Stimulated activated CD8-positive, alpha-beta memory T cell treated with anti-CD3 and anti-CD28 coated beads, Interleukin-4, amount 100 ng/mL, for 1 hour (primary cell): ENCODE measurements at places on chromosomes 5 and 9.

DNA sequence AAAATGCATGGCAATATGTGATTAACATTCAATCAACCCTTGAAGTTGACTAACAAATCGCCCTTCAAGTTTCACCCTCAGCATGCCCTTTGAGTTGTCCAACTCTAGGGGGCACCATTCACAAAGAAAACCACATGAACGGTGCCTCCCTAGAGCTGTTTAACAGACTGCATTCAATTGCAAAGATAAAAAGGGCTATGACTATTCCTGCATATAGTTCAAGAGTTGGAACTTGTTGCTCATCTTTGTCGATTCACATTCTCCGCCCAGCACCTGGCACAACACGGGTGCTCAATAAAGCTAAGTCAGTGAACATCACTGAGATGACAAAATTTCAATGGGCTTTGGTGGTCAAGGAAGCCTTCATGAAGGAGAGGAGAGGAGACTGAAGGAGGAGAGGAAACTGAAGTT lies 69.6 kb upstream of the SLC30A5 start:
- no peak for DNase-seq

- DNase-seq: no peak
Observed at GRCh38 chr5:137199966-137200365, 299.2 kb downstream of the SPOCK1 start.

- no peak for DNase-seq
Observed at GRCh38 chr5:158389786-158390185, 530.8 kb upstream of the CLINT1 start.

- DNase-seq: no peak
Observed at GRCh38 chr9:5764130-5764868, 68.6 kb downstream of the ERMP1 start.

DNA sequence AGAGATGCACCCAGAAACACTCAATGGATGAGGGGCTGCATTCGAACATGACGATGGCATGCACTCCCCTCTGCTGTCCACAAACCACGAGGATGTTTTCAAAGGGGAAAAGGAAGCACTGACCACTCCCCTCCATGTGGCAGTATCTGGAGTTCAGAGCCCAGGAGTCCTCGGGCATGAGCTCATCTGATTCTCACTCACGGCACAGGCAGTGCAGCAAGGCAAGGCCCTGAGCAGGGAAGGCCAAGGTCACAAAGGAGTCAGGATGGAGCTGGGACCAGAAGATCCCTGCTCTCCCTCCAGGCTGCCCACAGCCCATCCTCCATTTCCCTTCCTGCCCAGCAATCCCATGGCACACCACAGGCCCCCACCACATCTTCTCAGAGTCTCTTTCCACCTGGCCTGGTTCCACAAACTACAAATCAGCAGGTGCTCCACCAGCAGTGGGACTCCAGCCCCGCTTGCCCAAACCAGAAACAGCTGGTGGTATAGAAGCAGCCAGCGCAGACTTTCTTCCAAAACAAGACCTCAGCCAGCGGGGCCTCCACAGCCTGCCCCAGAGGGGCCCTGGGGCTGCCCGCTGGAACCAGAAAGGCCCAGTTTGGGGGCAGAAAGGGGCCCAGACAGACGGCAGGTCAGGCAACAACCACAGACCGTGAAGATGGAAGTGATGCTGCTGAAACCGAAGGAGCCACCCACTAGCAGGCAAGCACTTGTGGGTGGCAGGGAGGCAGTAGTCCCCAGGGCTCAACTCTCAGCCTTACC lies 12.2 kb downstream of the TNIP1 start:
- no peak for DNase-seq

DNA sequence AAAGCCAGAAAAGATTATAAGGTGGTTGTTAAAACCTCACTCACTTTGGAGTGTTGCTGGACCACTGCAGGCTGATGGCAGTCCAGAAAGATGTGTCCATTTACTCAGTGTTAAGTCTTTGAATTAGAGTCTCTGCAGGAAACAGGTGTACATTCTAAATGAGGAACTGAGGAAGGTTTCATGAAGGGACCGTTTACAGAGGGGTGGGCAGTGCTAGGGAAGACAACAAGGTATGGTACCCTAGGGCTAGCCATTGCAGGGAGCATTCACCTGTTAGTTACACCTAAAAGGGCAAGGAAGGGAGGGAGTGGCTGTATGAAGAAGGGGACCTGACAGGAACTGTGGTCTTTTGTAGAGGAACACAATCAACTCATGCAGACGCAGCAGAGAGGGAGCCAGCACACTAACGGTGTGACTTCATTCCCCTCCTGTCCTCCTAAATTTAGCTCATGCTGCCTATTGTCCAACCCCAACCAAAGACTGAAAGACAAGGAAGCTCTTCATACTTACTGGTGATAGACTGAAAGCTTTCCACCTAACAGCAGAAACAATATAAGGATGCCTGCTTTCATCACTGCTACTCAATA lies 32.2 kb upstream of the PAX5 start:
- no peak for DNase-seq

DNA sequence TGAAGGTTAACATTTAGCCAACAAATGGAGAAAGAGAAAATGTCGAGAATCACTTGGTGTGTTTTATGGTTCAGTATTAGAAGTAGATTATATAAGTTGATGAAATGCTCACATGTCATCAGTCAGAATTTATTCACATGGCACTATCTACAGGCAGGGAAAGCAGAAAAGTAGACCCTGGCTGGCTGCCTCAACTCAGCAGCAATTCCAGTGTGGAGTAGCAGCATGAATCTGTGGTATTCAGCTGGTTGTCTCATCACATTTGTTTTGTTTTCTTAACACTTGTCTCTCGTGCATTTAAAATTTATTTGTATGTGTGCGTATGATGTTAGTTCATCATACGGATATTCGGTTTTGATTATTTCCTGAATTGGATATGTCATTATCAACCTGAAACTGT lies 153.5 kb upstream of the OR13F1 start:
- DNase-seq: no peak

DNA sequence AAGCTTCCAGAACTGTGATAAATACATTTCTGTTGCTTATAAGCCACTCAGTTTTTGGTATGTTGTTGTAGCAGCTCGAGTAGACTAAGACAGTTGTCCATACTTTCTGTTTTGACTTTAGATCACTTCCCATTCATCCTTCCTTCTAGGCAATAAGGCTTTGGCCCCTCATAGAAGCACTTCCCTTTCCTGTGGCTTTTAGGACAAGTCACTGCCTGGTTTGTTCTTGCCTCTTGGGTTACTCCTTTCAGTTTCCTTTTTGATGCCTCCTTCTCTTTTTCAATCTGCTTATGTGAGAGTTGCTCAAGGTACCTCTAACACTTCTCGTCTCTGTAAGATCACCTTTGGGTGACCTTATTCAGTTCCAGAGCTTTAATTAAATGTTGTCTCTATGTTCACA lies 72.4 kb upstream of the NTRK2 start:
- no peak for DNase-seq
